Testis (tissue), 5 donors: ENCODE measurements at places on chromosomes 13 and 19. TPM values are rescaled to one million over a fixed set of nuclear protein-coding genes. Genes with fewer than 3 reads are reported as not detected.

DNA sequence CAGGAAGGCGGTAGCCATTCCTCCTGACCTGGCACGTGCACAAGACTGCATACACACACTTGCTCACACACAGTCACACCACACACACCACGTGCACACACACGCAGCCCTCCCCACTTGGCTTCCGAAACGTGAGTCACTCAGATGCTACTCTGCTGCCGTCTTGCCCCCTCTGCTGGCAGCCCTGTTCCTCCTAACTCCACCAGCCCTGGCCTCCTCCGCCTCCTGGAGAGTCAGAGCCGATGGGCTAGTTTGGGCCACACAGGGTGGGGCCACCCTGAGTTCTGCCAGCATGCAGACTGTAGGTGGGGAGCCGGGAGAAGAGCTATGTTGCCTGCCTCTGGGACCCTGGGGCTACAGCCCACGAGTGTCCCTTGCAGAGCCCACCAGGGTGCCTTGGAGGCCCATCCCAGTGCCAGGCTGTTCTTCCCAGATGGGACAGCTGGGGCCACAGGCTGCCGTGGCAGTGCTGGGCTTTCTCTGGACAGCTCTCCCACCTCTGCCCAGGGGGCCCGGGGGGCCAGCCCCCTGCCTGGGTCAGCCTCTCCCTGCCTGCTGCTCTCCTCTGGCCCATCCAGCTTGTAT is 12.1 kb downstream of the PIN1 start:
- DNase-seq: peak; percentile 90

DNA sequence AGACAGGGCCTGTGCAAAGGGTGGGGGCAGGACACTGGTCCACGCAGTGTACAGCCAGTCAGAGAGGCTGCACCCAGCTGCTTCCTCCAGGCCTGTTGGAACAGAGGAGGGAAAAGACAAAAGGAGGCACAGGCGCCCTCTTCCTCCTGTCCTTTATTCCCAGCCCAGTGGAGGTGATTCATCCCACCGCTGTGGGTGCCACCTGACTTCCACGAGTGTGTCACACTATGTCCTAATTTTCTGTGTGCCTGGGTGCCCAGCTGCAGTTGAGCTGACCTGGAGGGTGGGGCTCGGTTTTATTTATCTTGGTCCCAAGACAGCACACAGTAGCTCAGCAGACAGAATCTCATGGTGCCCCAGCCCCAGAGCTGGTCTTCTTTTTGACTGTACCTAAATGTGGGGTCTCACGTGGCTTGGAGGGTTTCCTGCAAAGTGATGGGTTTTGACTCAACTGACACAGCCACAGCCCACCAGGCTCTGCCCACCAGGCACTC is 9.0 kb downstream of the EPS15L1 start:
- no peak for DNase-seq

GRCh38 chr13:111382411-111382810 is 62.0 kb downstream of the TEX29 start:
- DNase-seq: no peak

GRCh38 chr13:94412870-94413597 is 66.4 kb downstream of the DCT start:
- DNase-seq: no peak

DNA sequence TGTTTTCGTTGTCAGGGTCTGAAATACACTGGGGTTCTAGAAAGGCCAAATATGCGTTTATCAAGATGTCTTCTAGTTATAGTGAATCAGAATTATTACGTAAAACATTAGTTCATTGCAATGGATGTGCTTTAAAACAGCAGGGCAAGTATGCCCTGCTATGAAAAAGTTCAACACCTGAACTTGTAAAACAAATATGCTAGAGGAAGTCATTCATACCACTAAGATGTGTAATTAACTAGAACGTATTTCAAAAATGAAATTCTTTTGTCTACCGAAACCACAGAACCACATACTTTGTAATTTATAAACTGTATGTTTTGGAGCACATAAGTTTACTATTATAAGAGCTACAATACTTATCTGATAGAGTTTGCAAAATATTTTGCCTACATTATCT is 266.2 kb downstream of the KCTD12 start:
- DNase-seq: no peak

DNA sequence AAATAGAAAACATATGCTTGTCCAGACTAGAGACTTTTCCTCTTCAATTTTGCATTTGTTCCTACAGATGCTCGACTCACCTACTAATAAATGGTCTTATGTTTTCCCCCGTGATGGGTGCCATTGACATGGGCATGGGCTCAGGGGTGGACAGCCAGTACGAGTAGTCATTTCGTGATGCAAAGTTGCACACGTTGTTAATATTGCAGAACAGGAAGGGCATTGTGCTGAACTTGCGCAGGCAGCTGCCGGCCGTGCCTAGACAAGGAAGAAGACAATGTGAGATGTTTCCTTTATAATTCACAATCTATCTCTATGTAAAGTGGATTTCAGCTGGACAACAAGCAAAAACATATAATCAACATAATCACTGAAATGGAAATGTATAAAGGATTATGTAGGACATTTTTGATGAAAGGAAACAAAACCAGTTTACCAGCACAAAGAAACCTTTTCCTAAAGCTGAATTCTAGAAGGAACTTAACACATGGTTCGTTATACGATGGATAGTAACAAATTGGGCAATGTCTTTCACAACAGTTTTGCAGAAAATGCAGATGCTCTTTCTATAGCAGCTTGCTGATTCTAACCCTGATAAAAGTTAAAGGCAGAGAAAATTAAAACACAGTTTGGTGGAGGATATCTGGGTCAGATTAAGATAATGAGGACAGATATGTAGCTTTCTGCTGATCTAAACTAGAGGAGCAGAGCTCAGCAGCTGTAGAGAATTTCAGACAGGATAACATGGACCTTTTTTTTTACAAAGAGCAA is 145.7 kb downstream of the COL4A1 start:
- peak; percentile 22 for DNase-seq

GRCh38 chr13:23670793-23671192 is 100.6 kb downstream of the TNFRSF19 start:
- DNase-seq: no peak

DNA sequence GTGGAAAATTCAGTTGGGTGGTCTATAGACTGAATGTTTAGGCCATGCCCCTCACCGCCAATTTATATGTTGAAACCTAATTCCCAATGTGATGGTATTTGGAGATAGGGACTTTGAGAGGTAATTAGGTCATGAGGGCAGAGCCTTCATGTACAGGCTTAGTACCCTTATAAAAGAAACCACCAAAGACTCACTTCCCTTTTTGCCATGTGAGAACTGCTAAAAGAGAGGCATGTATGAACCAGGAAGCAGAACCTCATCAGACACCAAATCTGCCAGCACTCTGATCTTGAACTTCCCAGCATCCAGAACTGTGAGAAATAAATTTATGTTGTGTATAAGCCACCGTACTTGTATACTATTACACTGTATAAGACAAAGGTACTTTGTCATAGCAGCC is 40.6 kb downstream of the UQCRFS1 start:
- no peak for DNase-seq

- peak; percentile 58 for DNase-seq
Measured at GRCh38 chr19:8654591-8655339, 24.3 kb downstream of the NFILZ start.

DNA sequence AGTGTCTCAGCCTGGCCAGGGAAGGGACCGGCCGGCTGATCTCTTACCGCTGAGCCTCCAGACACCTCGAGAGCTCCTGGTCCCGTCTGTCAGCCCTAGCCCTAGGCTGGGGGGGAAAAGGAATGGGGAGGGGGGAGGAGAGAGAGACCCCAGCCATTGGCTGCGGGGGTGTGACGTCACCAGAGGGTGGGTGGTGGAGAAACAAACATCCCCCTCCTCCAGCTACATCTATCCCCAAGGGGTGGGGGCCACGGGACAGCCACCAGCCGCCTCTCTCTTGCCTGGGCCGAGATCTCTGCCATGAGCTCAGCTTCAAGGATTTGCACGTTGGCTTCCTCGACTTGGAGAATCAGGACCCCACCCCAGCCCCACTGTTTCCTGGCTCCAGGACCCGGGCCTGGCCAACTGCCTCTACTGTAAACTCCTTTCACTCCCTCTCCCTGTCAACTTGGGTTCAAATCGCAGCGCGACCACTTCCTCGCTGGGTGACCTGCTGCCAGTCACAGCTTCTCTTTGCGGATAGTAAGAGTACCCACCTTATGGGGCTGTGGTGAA is at the start of gene PRX:
PRX (minus strand) TSS at position 88 of the 555 bp plus-strand sequence. CDS start 5,446 bp downstream, outside the sequence.
- DNase-seq: no peak

- DNase-seq: no peak
Measured at GRCh38 chr19:39263912-39264305, 4.3 kb upstream of the IFNL2 start.

GRCh38 chr13:26756961-26757360 is 3.6 kb downstream of the GPR12 start:
- no peak for DNase-seq

- DNase-seq: no peak
Measured at GRCh38 chr19:55441692-55442321, 1.3 kb downstream of the SHISA7 start.

DNA sequence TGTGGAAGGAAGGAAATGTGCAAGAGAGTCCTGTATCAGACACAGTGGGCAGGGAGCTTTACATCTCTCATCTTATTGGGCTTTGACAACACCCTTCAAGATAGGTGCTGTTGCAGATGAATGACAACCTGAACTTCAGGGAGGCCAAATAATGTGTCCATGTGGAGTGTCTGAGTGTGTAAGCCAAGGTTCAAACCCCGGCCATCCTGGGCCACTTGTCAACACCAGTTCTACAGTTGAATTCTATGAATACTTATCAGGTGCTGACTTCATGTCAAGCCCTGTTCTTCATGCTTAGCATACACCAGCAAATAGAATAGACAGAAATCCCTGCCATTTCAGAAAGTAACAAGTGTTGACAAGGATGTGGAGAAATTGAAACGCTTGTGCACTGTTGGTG is 354.4 kb downstream of the KCNRG start:
- DNase-seq: no peak

DNA sequence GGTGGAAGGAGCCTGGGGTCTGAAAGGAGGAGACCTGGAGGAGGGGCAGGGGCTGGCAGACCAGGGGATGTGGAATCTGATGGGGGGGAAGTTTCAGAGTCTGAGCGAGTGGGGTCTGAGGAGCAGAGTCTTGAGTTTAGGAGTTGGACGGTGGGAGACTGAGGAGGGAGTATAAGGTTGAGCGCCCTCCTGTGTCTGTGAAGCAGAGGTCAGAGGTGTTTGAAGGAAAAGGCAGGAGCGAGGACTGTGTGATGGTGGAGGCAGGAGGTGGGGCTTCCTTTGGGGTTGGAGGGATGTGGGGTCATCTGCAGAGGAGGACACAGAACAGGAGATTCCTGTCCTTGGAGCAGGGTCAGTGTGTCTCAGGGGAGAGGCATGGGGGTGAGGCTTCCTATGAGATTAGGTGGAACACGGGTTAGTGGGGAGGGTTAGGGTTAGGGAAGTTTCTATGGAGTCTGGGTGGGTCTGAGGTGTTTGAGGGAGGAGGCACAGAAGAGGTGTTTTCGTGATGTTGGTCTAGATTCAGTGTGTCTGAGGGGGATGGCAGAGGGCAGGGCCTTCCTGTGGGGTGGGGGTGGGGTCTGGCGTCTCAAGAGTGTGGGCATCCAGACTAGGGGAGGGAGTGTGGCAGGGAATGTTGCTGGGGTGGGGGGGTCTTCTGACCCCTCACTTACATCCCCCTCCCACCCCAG is 8.3 kb downstream of the RYR1 start:
- DNase-seq: no peak

GRCh38 chr13:39362652-39363381 is 240.2 kb downstream of the LHFPL6 start:
- DNase-seq: no peak

- no peak for DNase-seq
Measured at GRCh38 chr19:30024091-30024490, 82.1 kb downstream of the URI1 start.

DNA sequence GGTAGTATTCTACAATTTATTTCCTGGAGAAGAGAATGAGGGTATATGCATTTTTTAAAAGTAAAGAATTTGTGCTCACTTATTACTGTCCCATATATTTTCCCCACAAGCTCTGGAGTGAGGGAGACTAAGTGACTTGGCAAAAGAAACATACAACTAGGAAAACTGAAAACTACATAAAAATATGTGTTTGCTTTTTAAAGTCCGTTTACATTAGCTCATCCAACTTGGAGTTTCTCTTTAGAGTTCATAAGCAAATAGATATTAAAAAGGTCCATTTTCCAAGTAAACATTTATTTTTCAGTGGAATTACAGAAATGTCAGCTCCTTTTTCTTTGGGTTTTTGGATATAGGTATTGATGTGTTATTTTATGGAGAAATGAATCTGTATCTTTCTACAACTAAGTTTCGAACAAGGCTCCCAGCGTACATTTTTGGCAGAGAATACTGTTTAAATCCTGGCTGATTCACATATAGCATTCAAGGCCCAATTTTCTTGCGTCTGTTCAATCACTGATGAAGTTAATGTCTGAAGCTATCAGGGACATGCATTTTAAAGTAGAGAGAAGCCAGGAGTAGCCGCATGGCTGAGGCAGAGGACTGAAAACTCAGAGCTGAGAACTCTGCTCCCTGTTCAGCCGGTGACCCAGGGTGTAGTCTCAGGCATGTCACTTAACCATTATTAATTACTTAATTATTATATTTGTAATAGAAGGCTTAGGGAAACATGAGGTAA is 729.4 kb downstream of the EFNB2 start:
- no peak for DNase-seq

DNA sequence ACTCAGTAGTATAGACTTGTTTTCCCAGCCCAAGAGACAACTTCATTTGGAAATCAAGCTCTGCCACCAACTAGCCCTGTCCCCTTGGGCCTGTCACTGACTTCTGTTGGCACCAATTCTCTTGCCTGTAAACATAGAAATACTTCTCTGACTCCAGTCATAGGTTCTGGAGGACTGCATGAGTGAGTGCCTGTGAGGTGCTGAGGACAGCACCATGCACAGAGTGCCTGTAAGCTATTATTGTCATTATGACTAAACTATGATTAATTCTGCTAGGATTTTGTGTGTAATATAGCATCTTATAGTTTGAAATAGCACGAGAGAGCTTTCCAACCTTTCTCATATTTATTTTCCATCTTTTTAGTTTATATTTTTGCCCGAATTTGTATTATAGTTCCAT is 247.9 kb downstream of the MYO16 start:
- DNase-seq: no peak

GRCh38 chr13:49265822-49266221 is 18.1 kb downstream of the CDADC1 start:
- no peak for DNase-seq

GRCh38 chr19:13881692-13882418 is 4.9 kb downstream of the NANOS3 start:
- DNase-seq: peak; percentile 53

The BSG gene
- total RNA-seq: 1,458 TPM

The ATF5 gene
- 38.5 TPM for total RNA-seq

The ZNF726 gene
- 18.2 TPM for total RNA-seq

The EDDM13 gene
- total RNA-seq: 0.79 TPM

The ZNF816 gene
- total RNA-seq: 14.9 TPM

The GYS1 gene
- 21.1 TPM for total RNA-seq

The OR10H1 gene
- total RNA-seq: 0.39 TPM

The CERS1 gene
- 64.5 TPM for total RNA-seq

The DNAAF3 gene
- 102 TPM for total RNA-seq

The KLHL1 gene
- 0.16 TPM for total RNA-seq

The LGALS14 gene
- not detected for total RNA-seq
